Fibroblast of skin of abdomen (primary cell): ENCODE measurements at places on chromosomes 2 and 18.

GRCh38 chr2:127796389-127796788 lies 14.6 kb downstream of the WDR33 start:
- DNase-seq = no peak

DNA sequence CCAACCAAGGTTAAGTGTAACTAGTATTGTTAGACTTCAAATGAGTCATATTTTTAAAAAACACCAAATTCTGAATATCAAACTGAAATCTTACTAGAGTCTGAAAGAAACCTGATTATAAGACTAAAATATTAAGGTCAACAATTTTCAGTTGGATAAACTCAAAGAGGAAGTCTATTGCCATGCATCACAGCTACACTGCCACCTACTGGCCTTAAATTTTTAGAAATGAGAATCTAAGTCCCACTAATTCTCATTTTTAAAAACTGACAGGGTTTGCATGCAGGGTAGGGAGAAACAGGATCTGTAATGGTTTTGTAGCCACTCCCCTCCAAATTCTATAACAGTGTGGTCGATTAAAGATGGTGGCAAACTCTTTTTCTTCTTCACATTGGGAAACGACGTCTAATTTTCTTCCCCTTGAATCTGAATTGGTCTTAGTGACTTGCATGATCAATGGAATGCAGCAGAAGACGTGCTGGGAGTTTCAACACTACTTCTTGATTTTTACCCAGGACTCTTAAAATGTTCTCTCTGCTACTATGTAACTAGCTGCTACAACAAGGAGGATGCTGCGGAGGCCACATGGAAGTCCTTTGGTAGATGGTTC lies 176.1 kb upstream of the SESTD1 start:
- DNase-seq = peak; percentile 20

- no peak for DNase-seq
Observed at GRCh38 chr2:222311978-222312738, 13.4 kb upstream of the PAX3 start.

DNA sequence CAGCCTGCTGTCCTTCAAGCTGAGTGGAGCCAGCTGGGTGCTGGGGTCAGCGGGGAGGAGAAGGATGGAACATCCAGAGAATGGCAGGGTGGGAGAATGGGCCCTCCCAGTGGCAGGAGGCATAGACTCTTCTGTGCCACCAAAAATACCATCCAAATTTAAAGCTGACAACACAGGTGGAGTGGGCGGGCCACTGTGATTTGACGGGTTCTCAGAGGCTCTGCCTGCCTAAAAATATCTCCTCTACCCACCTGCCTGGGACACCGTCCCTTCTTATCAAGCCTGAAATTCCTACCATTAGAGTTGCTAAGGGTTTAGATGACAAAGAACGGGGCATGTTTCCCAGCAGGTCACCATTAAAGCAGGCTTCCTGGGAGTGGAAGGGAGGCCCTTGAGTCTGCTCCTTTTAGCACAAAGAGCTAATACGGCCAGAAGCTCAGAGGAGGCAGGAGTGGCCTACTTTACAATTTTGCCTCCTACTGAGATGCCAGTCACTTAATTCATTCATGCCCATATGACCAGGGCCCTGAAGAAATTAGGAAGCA lies 19.8 kb upstream of the MARCHF4 start:
- no peak for DNase-seq

DNA sequence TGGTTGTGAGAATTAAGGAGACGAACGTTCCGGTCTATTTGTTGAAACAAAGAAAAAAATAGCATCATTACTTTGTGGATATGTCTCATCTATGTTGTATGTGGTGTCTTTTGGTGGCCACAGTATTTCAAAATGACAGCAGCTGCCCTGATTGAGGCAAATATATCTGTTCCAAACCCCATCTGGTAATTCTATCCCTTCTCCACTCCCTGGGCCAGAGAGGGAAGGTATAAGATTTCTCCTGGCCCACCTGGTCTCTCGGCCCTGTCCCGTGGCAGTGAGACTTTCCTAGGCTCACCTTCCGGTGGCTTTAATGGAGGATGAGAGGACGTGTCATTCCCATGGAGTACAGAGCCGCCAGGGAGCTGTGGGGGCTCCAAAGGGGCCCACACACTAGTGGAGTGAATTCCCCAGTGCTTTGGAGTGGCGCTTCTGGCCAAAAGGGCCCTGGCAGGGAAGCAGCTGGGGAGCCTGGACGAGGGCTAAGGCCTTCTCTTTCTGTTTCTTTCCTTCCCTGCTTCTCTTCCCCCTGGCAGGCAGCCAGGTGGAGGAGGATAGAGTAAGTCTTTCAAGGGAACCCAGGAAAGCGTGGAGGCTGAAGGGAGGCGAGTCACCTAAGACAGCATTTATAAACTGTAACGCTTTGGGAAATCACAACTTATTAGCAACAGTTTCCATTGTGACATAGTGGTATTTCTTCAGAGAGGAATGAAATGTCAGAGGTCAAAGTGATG lies 5.6 kb downstream of the FOSL2 start:
- DNase-seq = peak; percentile 68

GRCh38 chr2:70121627-70122372 lies 34.5 kb downstream of the PCBP1 start:
- DNase-seq = no peak
